Effector CD4-positive, alpha-beta T cell (primary cell): ENCODE measurements at places on chromosomes 7 and 10.

- DNase-seq, result no peak
These were observed 166.7 kb upstream of the BET1 start for GRCh38 chr7:94170836-94171235.

DNA sequence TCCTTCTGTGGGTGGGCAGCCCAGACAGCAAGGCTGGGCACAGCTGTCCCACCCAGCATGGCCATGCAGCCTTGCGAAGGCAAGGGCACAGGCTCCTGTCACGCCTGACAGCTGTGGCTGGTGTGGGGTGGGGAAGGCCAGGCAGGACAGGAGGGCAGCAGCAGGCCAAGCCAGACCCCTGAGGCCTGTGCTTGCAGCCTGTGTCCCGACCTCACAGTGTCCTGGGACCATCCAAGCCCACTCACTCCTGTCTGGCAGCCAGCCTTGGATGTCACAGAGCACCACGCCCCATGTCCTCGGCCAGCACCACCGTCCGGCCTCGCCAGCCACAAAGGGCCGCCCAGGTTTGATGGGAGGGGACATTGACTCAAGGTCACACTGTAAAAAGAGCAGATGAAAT is 85.5 kb upstream of the LRRC4 start:
- DNase-seq, result no peak

DNA sequence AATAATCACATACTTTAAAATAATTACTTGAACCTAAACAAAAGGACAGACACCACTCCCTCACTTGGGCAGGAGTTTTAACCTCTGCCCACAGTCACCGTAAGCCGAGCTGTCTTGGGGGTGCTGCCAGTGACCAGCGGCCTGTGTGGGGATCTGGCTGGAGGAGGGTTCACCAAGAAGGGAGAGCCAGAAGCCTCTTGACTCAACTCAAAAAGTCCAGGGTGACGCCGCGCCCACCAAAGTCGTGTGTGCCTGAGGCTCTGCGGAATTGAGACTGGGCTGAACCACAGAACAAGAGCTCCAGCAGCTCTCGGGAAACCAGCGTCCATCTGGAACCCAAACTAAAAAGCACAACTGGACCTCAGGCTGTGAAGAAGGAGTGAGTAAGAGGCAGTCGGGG is 35.8 kb downstream of the ZFAND2A start:
- DNase-seq, result no peak

DNA sequence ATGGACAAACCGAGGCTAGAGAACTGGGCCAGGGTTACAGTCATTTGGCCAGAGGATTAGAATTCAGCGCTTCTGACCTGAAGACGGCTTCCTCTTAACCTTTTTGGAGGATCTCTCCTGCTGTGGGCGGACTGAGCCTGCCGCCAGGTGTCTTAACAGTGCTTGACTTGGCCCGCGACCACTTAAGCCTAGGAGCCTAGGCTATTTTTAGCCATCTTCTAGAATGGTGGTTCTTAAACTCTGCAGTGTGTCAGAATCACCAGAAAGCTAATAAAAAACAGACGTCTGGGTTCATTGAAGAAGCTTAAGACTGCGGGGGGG is 722 bp downstream of the MDH2 start:
- DNase-seq, result no peak

DNA sequence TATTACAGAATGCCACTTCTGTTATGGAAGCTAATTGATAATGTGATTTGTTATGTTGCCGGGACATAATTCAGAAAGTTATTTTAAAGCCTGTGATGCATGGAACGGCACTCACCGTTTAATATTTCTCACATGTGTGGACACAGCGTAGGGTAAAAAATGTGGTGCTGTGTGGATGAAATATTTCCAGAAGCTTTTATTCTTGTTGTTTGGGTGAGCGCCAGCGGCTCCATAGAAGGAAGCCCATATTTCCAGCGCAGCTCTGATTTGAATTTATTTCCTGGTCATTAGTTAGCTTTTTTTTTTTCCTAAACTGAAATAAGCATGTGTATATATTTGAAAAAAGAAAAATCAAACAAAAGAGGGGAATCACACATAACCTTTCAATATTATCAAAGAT is 20.2 kb upstream of the NKX6-2 start:
- DNase-seq, result no peak

DNA sequence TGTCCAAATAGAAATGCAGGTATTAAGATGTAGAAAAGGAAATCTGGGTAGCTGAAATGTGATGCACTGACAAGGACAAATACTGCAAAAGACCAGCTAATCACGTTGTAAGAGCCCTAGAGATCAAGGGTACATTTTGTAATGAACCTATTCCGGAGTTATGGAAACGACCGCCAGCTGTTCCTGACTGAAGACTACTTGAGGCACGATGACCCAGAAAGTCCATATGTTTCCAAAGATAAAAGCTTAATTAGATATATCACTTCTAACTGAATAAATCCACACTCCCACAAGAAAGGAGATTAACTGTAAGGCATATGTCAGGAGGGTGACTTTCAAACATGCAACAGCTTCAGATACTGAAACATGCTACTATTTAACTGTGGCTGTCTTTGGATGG is 253.5 kb downstream of the NSUN6 start:
- DNase-seq, result no peak

GRCh38 chr7:66013938-66014337 is 31.9 kb upstream of the GUSB start:
- no peak for DNase-seq

GRCh38 chr7:148700661-148701064 is 2.0 kb downstream of the CUL1 start:
- DNase-seq, result peak; percentile 33

DNA sequence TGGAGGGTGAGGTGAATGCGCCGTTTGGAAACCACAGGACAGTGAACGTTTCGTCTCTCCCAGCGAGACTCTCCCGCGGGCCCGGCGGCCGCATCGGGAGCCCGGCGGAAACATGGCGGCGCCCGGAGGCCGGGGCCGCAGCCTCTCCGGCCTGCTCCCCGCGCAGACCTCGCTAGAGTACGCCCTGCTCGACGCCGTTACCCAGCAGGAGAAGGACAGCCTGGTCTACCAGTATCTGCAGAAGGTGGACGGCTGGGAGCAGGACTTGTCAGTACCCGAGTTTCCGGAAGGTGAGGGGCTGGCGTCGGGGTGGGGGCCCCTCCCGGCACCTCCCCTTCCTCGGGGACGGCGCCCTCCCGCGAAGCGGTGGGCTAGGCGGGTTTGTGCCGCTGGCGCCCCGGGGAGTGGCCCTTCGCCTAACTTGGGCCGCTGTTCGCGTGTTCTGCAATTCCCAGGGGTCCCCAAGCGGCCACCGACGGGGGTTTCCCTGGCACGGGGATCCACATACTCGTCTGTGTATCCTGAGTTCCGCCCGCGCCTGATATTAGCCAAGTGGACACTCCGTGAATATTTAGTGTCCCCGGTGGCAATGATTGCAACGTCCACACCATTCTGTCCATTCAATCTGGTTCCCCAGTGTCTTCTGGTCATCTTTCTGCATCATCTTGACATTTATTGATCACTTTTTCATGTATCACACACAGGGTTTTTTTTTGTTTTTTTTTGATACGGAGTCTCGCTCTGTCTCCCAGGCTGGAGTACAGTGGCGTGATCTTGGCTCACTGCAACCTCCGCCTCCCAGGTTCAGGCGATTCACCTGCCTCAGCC is 514 bp downstream of the NHLRC2 start:
- peak; percentile 23 for DNase-seq

DNA sequence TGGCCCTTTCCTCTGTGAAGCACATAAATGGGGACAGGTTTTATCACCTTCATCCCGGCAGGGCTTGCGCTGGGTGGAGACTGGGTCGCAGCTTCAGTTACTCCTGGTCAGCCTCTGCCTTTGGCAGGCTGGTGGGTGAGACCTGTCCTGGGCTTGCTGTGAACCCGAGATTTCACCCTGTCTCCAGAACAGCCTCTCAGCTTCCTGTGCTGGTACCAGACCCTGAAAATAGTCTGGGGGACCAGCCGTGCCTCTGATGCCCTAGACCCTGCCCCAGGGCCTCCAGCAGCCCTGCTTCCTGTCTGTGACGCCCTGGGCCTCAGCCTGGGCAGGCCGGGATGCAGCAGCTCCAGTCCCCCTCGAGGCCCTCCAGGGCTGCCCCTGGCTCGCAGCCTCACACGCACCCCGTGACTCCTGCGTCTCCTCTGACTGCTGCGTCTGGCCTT is 13.2 kb upstream of the PWWP2B start:
- DNase-seq, result no peak

DNA sequence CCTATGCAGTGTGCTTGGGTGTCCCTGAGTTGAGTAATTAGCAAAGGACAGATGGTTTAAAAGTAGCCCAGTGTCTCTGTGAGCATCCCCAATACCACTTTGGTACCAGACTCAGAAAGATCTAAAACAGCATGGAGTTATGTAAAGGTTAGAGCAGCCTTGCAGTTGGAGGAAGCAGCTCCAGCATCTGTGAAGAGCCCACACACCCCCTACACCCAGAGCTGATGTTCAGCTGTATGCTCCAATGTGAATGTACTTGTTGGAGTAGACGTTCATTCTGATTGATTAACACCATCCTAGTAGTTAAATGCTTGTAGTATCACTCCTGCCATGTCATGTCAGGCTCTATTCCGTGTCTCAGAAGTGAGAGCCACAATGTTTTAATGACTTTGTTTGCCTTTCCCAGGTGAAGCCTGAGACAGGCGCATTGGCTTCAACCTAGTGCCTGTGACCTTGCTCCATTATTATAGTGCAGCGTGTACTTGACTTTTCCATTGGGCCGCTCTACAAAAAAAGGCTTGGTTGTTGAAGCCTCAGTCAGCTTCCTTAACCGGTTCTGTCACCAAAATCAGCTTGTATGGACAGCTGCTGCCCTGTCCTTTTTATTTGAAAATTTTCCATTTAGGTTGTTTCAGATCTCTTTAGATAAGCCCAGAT is 154.2 kb downstream of the LCOR start:
- DNase-seq, result no peak

DNA sequence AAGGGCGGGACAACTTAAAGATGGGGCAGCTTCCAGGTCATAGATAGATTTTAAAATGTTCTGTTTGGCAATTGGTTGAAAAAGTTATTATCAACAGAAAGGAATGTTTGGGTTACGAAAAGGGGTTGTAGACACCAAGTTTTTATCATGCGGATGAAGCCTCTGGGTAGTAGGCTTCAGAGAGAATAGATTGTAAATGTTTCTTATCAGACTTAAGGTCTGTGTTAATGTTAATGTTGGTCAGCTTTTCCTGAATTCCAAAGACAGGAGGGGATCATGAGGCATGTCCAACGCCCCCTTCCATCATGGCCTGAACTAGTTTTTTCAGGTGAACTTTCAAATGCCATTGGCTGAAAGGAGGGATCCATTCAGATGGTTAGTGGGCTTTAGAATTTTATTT is 84.2 kb upstream of the KIF5B start:
- no peak for DNase-seq

- DNase-seq, result no peak
These were observed 2.3 kb downstream of the MDFIC start for GRCh38 chr7:114924038-114924712.

- no peak for DNase-seq
These were observed 51.9 kb upstream of the CFAP46 start for GRCh38 chr10:132994185-132994796.

DNA sequence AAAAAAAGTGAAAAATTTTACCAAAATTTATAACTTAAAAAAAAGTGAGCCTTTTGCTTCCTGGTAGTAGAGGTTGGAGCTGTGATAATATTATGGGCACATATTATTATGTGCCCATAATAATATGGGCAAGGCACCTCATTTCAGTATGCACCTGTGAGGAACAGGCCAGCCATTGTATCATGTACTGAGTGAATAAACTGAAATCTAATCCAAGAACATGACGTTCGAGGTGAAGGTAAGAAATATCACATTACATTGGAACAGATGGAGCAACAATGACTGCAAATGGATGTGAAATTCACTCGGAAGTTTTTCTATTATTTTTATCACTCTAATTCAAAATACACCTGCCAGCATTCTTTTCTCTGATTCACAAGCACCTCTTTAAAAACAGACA is 216.0 kb downstream of the KLF6 start:
- DNase-seq, result no peak
